ENCODE measurements at places on chromosomes 3 and 15.

GRCh38 chr3:197311591-197311990 is 13.2 kb upstream of the DLG1 start:
- DNase-seq: no peak

DNA sequence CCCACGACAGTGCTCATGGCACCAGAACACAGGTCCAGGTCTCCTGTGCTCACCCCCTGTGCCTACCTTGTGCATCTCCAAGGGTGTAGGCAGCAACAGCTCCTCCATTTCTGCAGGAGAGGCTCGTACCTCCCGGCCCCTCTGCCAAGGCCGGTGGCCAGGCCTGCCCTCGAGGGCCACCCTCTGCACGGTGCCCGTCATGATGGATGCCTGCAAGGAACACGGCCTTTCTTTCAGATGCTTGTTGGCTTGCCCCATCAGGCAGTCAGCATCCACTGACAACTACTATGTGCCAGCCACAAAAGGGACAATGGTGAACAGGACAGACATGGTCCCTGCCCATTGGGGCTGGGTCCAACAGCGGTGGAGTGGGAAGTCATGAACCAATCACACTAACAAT is 43.8 kb downstream of the GRIP2 start:
- no peak for DNase-seq

- DNase-seq: peak; percentile 66
These were observed at the start of gene PLS1 for GRCh38 chr3:142595951-142596725. Gene PLS1, plus strand, starts transcription at chr3:142596393. Its CDS starts 67,845 bp downstream, at chr3:142664238.

GRCh38 chr15:51244423-51244869 is 94.0 kb downstream of the CYP19A1 start:
- DNase-seq: no peak

DNA sequence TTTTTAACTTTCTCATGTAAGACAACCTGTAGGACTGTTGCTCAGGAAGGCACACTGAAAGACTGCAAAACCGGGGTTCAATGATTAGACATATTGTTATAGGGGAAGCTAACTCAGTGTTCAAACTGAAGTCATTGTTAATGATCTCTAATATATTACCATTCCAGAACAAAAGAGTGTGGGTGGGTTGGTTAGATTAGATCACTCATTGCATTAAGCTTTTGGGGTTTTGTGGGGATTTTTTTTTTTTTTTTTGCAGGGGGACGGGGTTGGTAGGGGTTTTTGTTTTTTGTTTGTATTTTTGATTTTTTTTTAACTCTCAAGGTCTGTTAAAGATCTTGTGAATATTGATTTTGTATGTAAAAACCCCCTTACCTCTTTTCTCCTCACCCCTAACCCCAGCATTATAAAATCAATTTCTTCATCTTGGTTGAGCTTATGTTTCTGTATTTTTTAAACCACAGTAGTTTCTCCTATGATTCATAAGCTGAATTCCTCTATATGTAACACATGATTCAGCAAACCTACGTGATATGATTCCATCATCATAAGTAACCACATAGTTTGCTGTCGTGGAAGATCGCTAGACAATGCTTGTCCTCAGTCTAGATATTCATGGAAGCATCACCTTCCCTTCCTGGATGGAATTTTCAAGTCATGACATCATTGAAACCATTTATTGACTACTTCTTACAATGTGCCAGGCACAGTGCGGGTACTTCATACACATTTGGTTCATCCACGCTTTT is 544.1 kb upstream of the MDFIC2 start:
- no peak for DNase-seq

- DNase-seq: no peak
These were observed 602.0 kb upstream of the KCNMB2 start for GRCh38 chr3:177934001-177934891.

- DNase-seq: no peak
These were observed 37.8 kb upstream of the HRH1 start for GRCh38 chr3:11116336-11117059.

DNA sequence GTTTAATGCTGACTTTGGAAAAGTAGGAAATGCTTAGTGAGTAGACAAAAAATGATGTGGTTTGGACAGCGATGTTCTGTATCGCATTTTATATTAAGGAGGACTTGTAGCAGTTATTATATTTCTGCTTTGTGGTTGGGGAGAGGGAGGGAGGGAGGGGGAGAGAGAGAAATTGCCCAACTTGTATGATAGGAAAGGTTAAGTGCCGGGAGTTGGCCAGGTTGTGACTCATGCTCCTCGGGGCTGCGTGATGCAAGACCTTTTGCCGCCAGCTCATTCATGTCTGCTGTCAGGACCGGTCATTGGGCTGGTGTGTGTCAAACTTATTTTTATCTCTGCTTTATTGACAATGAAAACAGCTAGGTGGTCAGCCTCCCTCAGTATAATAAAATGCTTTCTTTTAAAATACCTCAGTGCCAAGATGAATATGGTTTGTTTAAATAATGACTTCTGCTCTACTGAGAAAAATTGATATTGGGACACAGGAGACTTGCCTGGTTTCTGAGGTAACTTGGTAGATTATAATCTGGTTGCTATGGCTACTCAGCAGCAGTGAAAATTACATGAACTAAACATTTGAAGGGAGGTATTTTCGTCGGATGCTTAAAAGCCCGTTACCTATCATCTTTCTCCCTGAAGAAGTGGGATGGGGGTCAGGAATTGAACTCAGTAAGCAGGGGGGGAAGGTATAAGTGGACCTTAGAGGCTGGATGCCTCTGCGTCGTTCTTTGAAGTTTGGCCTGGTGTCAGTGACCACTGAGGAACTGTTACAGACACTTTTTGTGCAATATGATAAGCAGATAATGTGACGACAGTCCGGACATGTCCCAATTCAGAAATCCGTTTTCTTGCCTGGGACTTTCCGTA is 90.7 kb downstream of the FNDC3B start:
- peak; percentile 48 for DNase-seq

DNA sequence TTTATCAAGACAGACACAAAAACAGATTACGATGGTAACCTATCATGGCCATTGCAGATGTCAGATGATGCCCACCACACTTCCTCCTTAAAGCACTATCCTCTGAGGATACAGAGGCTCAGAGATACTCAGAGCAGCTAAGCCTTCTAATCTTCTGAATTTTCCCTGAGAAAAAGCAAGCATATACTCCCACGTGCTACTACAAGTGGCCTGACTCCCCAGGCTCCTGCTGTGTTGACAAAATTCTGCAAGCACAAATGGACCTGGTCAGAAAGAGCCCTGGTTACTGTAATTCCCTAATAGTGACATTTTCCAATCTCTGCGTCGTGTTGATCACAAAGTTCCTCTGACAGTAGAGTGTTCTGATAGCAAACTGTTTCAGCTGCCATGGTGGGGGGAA is 207.1 kb downstream of the KCNMB2 start:
- DNase-seq: no peak

DNA sequence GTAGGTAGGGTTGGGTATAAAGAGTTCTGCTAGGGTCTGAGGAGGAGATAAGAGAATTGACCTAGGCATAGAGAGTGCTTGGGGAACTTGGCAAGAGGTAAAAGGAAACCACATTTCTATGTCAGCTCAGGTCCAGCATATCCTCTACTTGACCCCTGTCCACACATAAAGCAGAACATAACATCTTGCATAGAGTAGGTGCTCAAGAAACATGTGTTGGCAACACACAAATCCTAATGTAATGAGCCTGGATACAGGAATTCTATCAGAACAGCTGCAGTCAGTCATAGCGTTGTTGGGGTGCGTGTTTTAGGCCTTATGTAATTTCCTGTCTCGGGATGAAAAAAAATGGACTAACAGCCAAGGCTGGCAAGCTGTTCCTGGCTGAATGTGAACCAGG is 35.0 kb upstream of the PLCL2 start:
- DNase-seq: no peak

GRCh38 chr15:99980752-99981151 is 247.5 kb upstream of the LYSMD4 start:
- no peak for DNase-seq

DNA sequence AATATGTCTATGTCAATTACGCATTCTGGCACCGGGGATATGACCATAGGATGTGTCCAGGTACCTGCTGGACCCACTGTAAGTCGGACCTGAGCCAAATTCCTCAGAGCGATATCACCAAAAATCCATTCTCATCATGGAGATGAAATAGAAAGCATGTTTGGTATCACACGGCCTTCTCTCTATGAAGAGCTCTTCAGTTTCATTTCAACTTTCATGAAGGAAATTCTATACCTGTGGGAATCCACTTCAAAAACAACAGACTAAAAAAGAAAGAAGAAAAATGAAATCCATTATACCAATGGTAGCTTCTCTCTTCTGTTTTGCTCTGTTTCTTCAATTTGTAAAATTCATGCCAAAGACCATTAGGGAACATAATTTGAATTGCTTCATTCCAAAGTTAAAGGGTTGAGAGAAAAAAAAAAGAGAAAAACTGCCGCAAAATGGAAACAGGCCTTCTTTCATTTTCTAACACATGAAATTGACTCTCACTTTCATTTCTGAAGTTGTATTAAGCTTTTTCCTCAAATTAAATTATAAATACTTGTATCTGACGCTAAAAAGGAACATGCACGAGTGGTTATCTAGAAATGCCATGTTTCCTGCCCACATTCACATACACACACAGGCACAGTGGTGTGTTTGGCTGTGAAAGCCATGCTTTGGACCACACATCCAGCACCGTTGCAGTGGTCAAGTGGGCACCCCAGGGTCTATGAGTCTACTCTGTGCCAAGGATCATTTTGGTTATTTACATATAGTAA is 46.9 kb upstream of the DIPK2A start:
- DNase-seq: no peak

GRCh38 chr3:16089521-16089920 is 85.0 kb upstream of the GALNT15 start:
- no peak for DNase-seq

GRCh38 chr15:41967506-41968206 is 4.7 kb downstream of the EHD4 start:
- peak; percentile 24 for DNase-seq

DNA sequence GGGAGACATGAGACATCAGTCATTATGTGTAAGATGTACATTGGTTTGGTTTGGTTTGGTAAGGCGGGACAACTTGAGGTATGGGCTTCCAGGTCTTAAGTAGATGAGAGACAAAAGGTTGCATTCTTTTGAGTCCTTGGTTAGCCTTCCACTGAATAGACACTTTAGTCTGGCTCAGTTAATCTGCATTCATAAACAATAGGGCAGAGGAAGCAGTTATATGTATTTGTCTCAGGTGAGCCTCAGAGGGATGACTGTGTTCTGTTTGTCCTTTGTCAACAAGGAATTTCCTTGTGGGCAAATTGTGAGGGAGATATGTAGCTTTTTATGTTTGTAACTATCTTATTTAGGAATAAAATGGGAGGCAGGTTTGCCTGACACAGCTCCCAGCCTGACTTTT is 50.4 kb downstream of the TCF12 start:
- DNase-seq: no peak

DNA sequence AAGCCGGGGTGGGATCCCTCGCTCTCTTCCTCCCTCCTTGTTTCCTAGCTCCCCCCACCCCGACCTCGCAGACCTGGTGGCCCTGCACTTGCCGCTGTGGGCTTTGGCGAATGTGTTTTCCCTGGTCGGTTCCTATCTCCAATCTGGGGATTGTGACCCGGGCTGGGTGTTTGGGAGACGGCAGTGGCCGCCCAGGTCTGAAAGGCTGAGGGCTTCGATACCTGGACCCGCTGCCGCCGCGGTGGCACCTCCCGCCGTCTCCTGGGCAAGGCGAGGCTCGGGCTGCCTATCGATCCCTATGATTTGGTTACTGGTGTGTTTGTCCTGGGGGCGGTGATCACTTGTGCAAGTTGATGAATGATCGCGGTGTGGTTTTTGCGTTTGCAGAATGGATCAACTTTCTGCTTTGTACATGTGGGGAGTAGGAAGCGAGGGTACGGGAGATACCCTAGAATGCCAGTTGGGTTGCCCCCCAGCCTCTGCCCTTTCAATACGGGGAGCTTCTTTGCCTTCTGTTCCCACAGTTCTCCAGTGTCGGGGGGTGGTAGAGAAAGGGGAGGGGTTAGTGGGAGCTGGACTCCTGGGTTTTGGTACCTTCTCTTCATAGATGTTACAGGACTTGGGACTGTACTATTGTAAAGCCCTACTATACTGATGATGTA is 3.0 kb downstream of the BBX start:
- no peak for DNase-seq

DNA sequence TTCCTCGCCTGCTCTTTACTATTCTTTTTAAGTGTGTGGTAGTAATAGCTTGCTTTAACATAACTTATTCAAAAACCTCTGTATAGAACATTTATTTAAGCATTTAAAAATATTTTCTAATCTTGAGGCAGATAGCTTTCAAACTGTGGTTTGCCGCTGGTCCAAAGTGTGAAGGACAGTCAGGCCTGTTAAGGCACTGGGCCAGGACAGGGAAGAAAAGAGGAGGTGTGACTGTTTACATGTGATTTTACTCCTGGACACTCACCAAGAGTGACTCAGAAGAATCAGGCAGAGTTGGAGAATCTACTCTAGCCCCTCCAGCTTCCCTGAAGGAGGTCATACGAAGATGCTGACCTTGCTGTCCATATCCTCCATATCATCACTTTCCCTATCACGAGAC is 44.7 kb downstream of the CEP152 start:
- no peak for DNase-seq

DNA sequence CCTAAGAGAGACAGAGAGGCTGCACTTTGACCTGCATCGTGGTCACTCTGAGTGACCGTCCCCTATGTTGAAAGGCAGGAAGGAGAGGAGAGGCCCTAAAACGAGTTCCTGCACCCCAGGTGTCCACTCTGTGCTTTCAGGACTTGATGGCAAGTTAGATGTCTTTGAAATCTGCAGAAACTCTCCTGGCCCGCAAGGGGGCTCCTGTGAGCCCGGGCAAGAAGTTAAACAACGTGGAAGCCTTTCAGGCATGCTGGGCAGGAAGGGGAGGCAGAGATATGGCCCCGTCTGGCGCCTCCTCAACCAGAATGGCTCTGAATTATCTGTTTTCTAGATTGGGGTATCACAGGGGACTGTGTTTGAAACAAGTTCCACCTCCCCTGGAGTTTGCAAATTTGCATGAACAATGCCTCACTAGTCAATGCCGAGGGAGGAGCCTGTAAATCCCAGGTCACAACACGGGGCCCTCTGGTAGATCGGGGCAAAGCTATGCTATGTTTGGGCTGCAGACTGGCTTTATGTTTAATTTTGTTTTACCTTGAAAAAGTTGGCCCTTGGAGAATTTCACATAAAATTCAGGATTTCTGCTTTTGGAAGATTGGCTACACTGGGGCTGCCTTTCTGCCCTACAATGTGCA is 9.8 kb downstream of the CTXND1 start:
- no peak for DNase-seq

- peak; percentile 65 for DNase-seq
These were observed 427 bp downstream of the MBD4 start for GRCh38 chr3:129439226-129439816.

GRCh38 chr15:74958908-74959585 is 2.5 kb upstream of the RPP25 start:
- no peak for DNase-seq

- DNase-seq: no peak
These were observed 223.6 kb upstream of the PDZRN3 start for GRCh38 chr3:73848173-73848906.
